Stomach (tissue), 19 donors: ENCODE measurements at places on chromosomes 2 and 18.

DNA sequence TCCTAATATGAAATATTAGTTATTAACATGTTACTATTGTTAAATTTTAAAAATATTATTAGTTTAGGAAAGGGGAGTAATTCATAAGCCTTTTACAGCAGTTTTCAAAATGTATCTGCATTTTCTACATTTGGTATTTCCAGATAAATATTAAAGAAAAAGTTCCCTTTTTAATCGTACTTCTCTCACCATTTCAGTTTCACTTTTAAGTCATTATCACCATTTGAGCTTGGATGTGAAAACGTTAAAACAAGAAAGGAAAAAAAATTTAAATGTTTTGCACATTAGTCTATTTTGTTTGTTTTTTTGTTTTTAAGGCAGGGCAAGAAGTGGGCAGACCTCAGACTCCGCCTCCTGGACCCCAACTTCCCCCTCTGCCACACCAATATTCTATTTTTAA is 3.3 kb upstream of the SRSF7 start:
- no peak overlapping the region for H3K4me3 ChIP-seq
- peaks cover 28% of the 10 kb centered on the region for H3K4me1 ChIP-seq
- no peak for DNase-seq

DNA sequence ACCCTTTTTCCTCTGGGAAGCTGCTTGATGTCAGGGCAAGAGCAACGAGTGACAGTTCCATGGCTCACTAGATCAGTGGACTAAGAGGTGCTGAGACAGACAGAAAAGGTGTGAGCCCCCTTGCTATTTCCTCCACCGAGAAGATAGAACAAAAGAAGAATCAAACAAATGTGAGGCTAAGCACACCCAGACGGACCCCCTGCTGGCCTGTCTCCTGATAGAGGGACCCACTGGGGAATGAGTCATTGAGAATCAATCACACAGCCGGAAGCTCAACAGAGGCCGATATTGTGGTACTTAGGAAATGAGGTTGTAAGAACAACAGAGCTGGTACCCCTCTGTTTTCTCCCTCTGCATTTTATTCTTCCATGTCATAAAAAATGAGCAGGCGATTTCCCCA is 89.8 kb upstream of the TEX51 start:
- no peak overlapping the region for H3K27ac ChIP-seq
- H3K4me1 ChIP-seq: no peaks in the 10 kb centered on the region
- no peaks in the 10 kb centered on the region for H3K36me3 ChIP-seq
- H3K27me3 ChIP-seq: no peaks in the 10 kb centered on the region
- no peak overlapping the region for H3K4me3 ChIP-seq

GRCh38 chr2:209823484-209823883 is 51.9 kb downstream of the UNC80 start:
- no peaks in the 10 kb centered on the region for H3K4me1 ChIP-seq
- H3K27me3 ChIP-seq: no peaks in the 10 kb centered on the region
- H3K27ac ChIP-seq: no peak overlapping the region

- no peaks in the 10 kb centered on the region for H3K27me3 ChIP-seq
- no peak overlapping the region for H3K4me3 ChIP-seq
- H3K4me1 ChIP-seq: peaks cover 45% of the 10 kb centered on the region
- DNase-seq: peak; percentile 88
- no peaks in the 10 kb centered on the region for H3K36me3 ChIP-seq
- peak overlapping the region; percentile 86 for H3K27ac ChIP-seq
These were observed 71.2 kb downstream of the SPATS2L start for GRCh38 chr2:200377355-200378336.

GRCh38 chr2:66782780-66783361 is 347.9 kb downstream of the MEIS1 start:
- no peak overlapping the region for H3K4me3 ChIP-seq
- H3K4me1 ChIP-seq: no peaks in the 10 kb centered on the region
- no peak for DNase-seq
- no peak overlapping the region for H3K27ac ChIP-seq
- no peaks in the 10 kb centered on the region for H3K36me3 ChIP-seq
- H3K27me3 ChIP-seq: no peaks in the 10 kb centered on the region

- H3K27me3 ChIP-seq: no peaks in the 10 kb centered on the region
- no peak for DNase-seq
- no peaks in the 10 kb centered on the region for H3K4me1 ChIP-seq
- H3K36me3 ChIP-seq: peaks cover 66% of the 10 kb centered on the region
- H3K4me3 ChIP-seq: no peak overlapping the region
These were observed 83.7 kb upstream of the UBXN4 start for GRCh38 chr2:135657806-135658582.

- H3K4me3 ChIP-seq: no peak overlapping the region
- no peak overlapping the region for H3K27ac ChIP-seq
- DNase-seq: no peak
- no peaks in the 10 kb centered on the region for H3K27me3 ChIP-seq
These were observed 237.5 kb downstream of the LDLRAD4 start for GRCh38 chr18:13455960-13456481.

- peaks cover 11% of the 10 kb centered on the region for H3K4me1 ChIP-seq
- peaks cover 19% of the 10 kb centered on the region for H3K36me3 ChIP-seq
- no peak overlapping the region for H3K4me3 ChIP-seq
- no peak overlapping the region for H3K27ac ChIP-seq
- DNase-seq: no peak
These were observed 111.9 kb downstream of the EPC2 start for GRCh38 chr2:148756292-148756975.

- no peak overlapping the region for H3K27ac ChIP-seq
- H3K4me1 ChIP-seq: no peaks in the 10 kb centered on the region
- H3K4me3 ChIP-seq: no peak overlapping the region
- no peak for DNase-seq
- H3K36me3 ChIP-seq: no peaks in the 10 kb centered on the region
These were observed 509.0 kb downstream of the BCL11A start for GRCh38 chr2:60044484-60044883.

GRCh38 chr18:49690312-49690711 is 123.0 kb downstream of the ACAA2 start:
- peaks cover 10% of the 10 kb centered on the region for H3K4me1 ChIP-seq
- no peaks in the 10 kb centered on the region for H3K36me3 ChIP-seq
- DNase-seq: no peak

DNA sequence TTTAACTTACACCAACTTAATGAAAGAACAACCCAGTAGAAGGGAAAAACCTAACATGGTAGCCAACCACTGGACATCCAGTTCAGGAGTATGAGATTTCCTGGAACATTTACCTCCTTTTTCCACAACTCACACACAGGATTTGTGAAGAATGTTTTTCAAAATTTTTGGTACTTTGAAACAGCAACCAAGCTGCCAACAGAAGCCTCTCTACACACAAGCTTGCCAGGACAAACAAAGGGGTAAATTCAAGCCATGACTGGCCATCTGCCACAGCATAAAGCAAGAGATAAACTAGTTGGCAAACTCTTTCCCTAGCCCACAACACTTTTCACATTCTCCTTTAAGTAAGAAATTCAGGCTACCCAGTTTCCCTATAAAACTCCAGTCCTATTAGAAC is 21.4 kb downstream of the MGAT4A start:
- no peak overlapping the region for H3K4me3 ChIP-seq
- H3K36me3 ChIP-seq: no peaks in the 10 kb centered on the region
- peaks cover 36% of the 10 kb centered on the region for H3K4me1 ChIP-seq
- DNase-seq: no peak
- H3K27me3 ChIP-seq: no peaks in the 10 kb centered on the region

- H3K4me1 ChIP-seq: peaks cover 38% of the 10 kb centered on the region
- peaks cover 44% of the 10 kb centered on the region for H3K36me3 ChIP-seq
- no peak for DNase-seq
- H3K27me3 ChIP-seq: no peaks in the 10 kb centered on the region
- H3K4me3 ChIP-seq: no peak overlapping the region
- no peak overlapping the region for H3K27ac ChIP-seq
These were observed 146.6 kb downstream of the TNS1 start for GRCh38 chr2:217856159-217856558.

GRCh38 chr2:101843048-101843447 is 145.5 kb downstream of the MAP4K4 start:
- no peaks in the 10 kb centered on the region for H3K27me3 ChIP-seq
- DNase-seq: no peak
- no peak overlapping the region for H3K4me3 ChIP-seq
- peaks cover 25% of the 10 kb centered on the region for H3K36me3 ChIP-seq
- H3K27ac ChIP-seq: no peak overlapping the region

DNA sequence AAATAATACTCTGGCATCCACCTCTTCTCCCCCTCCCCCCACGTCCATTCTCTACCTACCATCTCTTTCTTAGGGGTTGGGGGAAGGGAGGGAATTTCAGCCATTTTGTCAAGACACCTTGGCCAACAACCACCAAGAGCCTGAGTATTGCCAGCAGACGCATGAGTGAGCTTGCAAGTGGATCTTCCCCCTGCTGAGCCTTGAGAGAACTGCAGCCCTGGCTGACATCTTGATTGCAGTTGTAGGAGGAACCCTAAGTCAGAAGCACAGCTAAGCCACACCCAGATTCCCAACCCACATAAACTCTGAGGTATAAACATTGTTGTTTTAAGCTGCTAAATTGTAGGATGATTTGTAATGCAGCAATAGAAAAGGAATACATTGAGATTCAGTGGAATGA is 165.6 kb downstream of the TMEFF2 start:
- no peak for DNase-seq
- H3K27me3 ChIP-seq: no peaks in the 10 kb centered on the region
- peaks cover 5% of the 10 kb centered on the region for H3K4me1 ChIP-seq
- H3K4me3 ChIP-seq: no peak overlapping the region

- no peak for DNase-seq
- H3K4me1 ChIP-seq: no peaks in the 10 kb centered on the region
- no peaks in the 10 kb centered on the region for H3K36me3 ChIP-seq
- no peak overlapping the region for H3K27ac ChIP-seq
These were observed 146.0 kb downstream of the NRXN1 start for GRCh38 chr2:50885948-50886347.

DNA sequence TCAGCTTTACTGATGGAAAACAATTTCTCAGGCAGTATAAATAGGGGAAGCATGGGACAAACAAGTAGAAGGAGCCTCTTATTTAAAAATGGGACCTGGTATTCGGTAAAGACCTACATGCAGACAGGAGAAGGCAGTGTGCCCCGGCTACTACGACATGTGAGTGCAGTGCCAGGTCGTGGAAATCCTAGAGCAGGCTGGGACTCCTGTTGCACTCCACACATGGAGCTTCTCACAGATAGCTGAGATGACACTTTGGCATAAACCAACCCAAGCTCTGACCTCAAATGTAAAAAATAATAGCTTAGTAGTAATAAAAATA is 885 bp upstream of the DSEL start:
- peak; percentile 65 for DNase-seq
- H3K27me3 ChIP-seq: no peaks in the 10 kb centered on the region
- peaks cover 20% of the 10 kb centered on the region for H3K4me1 ChIP-seq
- peak overlapping the region; percentile 87 for H3K4me3 ChIP-seq

DNA sequence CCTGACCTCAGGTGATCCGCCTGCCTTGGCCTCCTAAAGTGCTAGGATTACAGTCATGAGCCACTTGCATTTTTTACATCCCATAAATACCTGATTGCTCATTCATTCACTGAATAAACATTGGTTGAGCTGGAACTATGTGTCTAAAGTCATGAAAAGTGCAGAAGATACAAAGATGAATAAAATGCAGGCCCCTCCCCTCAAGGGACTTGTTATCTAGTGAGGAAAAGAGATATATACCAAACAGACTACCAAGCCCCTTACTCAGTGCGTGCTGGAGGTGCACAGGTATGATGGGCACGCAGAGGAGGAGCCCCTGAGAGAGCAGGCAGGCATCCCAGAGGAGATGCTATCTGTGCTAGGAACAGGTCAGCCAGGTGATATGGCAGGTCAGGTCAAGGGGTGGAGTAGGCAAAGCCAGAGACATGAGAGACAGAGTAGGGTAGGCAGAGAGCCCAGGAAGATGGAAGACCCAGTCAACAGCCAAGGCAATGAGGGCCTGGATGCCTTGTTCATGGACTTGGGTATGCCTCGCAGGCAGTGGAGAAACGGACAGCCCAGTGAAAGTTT is 7.7 kb downstream of the FHL2 start:
- H3K27ac ChIP-seq: peak overlapping the region; percentile 85
- no peaks in the 10 kb centered on the region for H3K36me3 ChIP-seq
- no peak for DNase-seq
- H3K27me3 ChIP-seq: no peaks in the 10 kb centered on the region

DNA sequence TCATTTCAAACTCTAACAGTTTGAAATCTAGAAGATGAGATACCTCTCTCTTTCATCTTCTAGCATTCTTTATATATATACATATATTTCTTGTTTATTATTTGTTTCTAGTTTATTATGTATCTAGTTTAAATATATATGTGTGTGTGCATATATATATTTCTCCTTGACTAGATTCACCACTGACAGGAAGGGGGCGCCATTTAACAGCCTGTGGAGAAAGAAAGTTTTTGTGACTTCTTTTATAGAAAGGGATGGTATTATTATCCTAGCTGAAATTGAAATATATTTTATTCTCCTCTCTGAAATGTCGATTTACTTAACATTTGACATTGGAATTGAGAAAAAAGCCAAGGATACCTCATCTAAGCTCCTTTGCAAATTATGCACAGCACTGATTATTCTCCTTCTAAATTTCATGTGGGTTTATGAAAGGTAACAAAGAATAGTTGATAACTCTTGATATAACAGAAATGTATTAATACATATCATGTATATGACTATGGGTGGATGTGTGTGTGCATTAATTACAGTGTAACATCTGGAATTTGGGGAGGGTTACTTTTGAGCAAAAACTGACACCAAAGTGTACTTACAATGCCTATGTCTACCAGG is 160.7 kb upstream of the NT5C1B start:
- no peak overlapping the region for H3K4me3 ChIP-seq
- peaks cover 25% of the 10 kb centered on the region for H3K4me1 ChIP-seq
- no peak overlapping the region for H3K27ac ChIP-seq
- DNase-seq: peak; percentile 62
- no peaks in the 10 kb centered on the region for H3K36me3 ChIP-seq

DNA sequence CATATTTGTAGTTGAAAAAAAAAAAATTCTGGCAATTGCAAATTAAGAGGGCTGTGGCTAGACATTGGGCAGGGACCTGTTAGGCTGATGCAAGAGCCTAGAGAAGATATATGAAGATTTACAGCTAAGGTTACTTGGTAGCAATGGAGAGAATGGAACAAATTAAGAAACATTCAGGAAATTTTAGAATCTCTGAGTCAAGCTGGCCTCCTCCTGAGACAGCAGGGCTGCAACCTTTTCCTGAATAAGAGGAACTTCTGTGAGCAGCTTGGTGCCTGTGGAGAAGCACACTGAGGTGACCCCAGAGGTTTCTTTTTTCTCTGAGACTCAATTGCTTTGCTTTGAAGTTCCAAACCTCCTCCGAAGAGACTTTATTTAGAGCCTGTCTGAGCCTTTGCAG is 118.6 kb upstream of the LRATD1 start:
- H3K4me3 ChIP-seq: no peak overlapping the region
- no peaks in the 10 kb centered on the region for H3K4me1 ChIP-seq
- H3K27ac ChIP-seq: no peak overlapping the region
- no peak for DNase-seq
- H3K36me3 ChIP-seq: no peaks in the 10 kb centered on the region

GRCh38 chr2:81645745-81646301 is 1341.3 kb upstream of the LRRTM1 start:
- H3K36me3 ChIP-seq: no peaks in the 10 kb centered on the region
- H3K27me3 ChIP-seq: no peaks in the 10 kb centered on the region
- no peak overlapping the region for H3K4me3 ChIP-seq
- DNase-seq: no peak
- no peak overlapping the region for H3K27ac ChIP-seq
- no peaks in the 10 kb centered on the region for H3K4me1 ChIP-seq

GRCh38 chr2:46615555-46615954 is 136.2 kb downstream of the TMEM247 start:
- no peaks in the 10 kb centered on the region for H3K27me3 ChIP-seq
- peak overlapping the region; percentile 94 for H3K27ac ChIP-seq
- peak; percentile 7 for DNase-seq
- peaks cover 17% of the 10 kb centered on the region for H3K4me1 ChIP-seq
- H3K36me3 ChIP-seq: no peaks in the 10 kb centered on the region
- H3K4me3 ChIP-seq: peak overlapping the region; percentile 90

- DNase-seq: no peak
- H3K36me3 ChIP-seq: no peaks in the 10 kb centered on the region
- H3K4me3 ChIP-seq: no peak overlapping the region
- H3K27ac ChIP-seq: no peak overlapping the region
These were observed 29.2 kb upstream of the ZDBF2 start for GRCh38 chr2:206245265-206245672.
